NCI-H2107 (cell line): ENCODE measurements at places on chromosomes 4 and X.

- no peak for DNase-seq
These were observed 162.1 kb downstream of the CBR4 start for GRCh38 chr4:168847771-168848502.

- no peak for DNase-seq
These were observed at the start of gene SOD3 for GRCh38 chr4:24794916-24795665. Gene SOD3 (plus strand): TSS chr4:24795573. CDS start chr4:24799522, 3,949 bp downstream.

- DNase-seq: no peak
These were observed 753.3 kb downstream of the ADGRL3 start for GRCh38 chr4:61953386-61953785.

GRCh38 chr4:4667622-4668081 is 125.8 kb upstream of the STX18 start:
- DNase-seq: no peak

- no peak for DNase-seq
These were observed 153.5 kb downstream of the HHIP start for GRCh38 chr4:144799486-144799885.

GRCh38 chr4:63904201-63904600 is 505.0 kb downstream of the TECRL start:
- DNase-seq: no peak

DNA sequence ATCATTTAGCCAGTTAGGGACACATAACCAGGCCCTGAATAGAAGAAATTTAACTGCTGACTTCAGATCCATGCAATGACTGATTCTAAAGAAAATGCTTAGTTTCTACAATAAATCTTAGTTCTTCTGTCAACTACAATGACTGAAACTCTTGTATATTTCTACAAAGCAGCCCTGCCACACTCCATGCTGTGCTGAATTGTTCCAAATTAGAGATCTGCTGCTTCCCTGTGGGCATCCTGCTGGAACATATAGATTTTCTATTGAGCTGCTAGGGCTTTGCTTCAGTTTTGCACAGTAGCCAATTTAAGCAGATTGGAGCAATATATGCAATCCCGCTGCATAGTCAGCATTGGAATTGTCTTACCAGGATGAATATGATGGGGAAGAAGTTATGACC is 312.8 kb upstream of the SMIM31 start:
- no peak for DNase-seq

- no peak for DNase-seq
These were observed 104.8 kb upstream of the ENPEP start for GRCh38 chr4:110371016-110371770.

DNA sequence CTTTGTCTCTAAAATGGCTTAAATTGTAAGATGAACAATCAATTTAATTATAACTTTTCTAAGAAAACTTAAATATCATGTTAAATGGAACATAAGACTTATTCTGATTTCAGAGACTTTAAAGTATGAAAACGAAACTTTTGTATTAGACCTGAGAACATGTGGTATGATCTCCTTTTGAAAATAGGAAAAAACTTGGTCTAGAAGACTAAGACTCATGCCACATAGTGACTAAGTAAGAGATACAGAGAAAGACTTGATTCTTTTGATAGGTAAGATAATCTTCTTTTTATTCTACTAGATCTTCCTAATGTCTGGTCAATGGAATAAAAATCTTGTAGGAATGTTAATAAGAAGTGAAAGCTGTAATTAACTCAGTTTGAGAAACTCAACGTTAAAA is 326.3 kb upstream of the GRIA3 start:
- DNase-seq: no peak

DNA sequence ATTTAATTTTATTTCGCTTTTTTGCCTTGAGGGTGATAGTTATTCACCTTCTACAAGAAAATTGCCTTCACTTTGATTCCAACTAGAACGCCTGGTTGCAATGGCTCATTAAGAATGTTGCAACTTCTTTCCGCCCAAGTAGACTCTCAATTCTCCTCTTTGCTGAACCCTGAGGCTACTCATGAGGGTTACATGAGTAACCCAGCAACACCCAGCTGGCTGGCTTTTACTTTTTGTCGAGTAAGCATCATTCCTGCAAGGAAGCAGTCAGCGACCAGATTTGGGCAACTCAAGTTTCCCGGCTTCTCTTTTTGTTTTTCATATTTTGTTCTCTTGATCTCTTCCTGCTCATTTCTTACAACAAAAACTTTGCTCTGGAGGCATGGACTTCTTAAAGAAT is 495.4 kb downstream of the PACRGL start:
- DNase-seq: no peak

DNA sequence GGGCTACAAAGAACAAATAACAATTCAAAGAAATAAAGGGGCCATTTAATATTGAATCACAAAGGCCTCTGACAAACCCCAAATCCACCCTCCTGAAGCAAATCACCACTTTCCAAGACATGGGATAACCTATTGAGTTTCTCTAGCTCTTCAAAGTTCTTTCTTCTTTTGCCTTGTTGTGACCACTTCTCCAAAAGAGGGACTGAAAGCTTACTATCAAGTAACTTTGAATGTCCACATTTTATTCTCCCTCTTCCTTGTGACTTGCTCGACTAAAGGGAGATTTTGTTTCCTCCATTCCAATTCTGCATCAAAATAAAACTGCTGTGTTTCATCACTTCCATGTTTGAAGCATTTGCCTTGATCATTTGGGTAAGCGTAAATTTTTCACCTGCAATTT is 166.6 kb upstream of the SLC7A11 start:
- DNase-seq: no peak

- DNase-seq: no peak
These were observed 51.6 kb upstream of the HTR2C start for GRCh38 chrX:114532111-114532805.

GRCh38 chr4:28469387-28469786 is 1608.7 kb downstream of the STIM2 start:
- DNase-seq: no peak

- DNase-seq: no peak
These were observed 5.2 kb upstream of the PITX2 start for GRCh38 chr4:110627977-110628662.
